ENCODE measurements at places on chromosomes 6 and 20.

DNA sequence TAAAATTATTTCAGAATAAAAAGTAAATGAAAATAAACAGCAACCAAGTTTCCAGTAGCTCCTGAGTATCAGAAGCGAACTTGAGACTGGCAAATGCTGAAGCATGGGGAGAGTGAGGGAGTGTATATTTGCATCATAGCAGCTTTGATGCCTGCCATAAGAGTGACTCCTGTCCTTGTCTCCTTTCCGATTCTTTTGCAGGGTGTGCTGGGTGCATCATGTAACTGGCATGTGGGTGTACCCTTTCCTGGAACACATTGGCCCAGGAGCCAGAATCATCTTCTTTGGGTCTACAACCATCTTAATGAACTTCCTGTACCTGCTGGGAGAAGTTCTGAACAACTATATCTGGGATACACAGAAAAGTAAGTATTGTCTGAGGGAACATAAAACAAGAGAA, 117.4 kb downstream of the ADAT2 start:
- DNase-seq: no peak

GRCh38 chr6:28743271-28743789, 180.5 kb downstream of the TRIM27 start:
- no peak for DNase-seq

- no peak for DNase-seq
Measured at GRCh38 chr6:24743944-24744335, 25.0 kb upstream of the C6orf62 start.

- no peak for DNase-seq
Measured at GRCh38 chr6:12232339-12232738, 57.8 kb upstream of the EDN1 start.

DNA sequence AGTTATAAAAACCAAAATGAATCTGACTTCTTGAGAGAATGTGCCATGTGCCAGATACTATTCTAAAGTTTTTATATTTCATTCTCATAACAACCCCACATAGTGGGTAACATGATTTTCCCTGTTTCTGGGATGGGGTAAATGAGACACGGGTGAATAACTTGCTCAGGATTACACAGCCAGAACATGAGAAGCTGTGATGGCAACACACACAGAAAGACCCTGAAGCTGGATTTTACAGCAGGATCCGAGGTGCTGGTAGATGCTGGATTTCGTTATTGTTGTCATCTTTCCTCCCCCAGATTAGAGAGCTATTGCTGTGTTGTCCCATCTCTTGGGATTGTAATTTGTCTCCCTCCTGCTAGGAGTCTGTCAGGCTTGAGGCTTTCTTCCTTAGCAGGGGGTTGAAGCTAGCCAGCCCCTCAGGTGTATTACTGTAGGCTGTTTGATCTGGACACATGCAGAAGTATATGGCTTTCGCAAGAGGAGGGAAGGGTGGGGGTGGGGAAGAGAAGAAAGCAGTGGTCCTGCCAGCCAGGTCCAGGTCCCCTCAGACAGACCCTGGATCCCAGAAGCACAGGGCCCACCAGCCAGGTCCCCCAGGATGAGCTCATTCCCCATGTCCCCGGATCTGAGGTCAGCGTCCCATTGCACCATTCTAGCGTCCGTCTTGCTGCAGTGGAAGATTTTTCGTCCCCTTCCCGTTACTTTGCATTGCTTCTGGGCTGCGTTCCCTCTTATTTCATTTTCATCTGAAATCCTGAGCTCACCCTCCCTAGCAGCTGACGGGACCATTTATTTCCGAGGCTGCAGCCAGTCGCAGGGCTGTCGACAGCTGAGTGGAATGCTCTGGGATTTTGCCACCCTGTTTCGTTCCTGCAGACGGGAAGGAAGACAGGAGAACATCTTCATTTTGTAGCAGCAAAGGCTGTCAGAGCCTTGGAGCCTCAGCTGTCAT, 7.3 kb upstream of the KCNG1 start:
- DNase-seq: no peak

All from D341Med (cell line).